ENCODE measurements at places on chromosomes 12 and 14.

DNA sequence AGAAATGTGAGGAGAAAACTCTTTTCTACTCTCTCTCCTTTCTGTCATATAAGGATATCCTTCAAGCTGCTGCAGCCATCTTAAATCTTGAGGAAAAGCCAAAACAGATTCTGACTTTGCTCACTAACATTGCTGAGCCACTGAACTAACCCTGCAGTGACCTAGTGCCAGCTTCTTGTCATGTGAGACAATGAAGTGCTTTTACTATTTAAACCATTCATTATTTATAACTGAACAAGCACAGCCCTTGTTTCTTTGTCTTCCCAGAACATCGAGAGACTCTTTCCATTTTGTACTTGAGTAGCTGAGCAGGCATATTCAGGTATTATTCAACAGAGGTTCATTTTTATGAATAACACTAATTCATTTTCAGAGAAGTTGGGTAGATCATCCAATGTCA is 455.0 kb upstream of the TMPO start:
- DNase-seq, result no peak

- DNase-seq, result no peak
Measured at GRCh38 chr12:6208130-6208529, 7.9 kb downstream of the CD9 start.

DNA sequence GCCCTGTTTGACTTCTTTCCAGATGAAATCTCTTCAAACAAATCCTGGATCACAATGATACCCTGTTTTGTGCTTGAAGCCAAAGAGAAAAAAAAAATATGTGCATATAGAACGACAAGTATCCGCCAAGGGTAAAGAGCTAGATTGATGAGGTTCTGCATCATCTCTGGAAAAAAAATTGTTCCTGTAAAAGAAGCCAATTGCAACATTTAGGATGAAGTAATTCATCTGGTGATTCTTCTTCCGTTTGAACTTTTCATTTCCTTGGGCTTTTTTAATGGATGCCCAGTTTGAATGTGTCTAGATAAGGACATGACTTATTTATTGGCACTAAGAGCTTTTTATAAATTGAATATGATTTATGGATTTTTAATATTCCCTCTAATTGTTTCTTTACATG is 38.1 kb upstream of the NPAS3 start:
- no peak for DNase-seq

DNA sequence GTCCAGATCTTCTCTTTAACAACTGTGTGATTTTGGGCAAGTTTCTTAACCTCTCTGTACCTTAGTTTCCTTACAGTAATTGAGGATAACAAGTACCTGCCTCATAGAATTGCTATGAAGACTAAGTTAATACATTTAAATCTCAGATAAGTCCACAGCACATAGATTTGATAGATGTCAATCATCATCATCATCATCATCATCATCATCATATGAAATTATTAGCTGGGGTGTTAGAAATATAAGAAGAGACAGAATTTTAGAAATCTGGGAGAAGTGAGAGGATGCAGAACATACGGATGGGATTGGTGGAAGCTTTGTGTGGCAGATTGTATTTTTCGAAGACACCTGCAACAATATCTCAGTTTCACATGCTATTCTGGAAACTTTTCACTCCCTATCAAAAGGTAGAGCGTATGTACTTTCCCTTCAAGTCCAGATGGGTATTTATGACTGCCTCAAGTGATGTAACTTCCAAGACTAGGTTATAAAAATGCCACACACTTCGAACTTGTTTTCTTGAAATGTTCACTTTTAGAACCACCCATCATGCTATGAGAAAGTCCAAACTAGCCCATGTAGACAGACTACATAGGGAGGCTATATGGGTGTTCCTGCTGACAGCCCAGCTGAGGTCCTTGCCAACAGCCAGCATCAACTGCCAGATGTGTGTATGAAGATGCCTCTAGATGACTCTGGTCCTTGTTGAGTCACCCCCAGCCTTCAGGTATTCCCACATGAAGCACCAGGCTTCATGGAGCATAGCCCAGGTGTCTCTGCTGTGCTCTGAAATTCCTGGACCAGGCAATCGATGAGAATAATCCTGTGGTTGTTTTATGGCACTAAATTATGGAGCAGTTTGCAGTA is 20.7 kb upstream of the SDR39U1 start:
- no peak for DNase-seq

- DNase-seq, result peak; percentile 23
Measured at GRCh38 chr12:56206452-56207166, 15.1 kb downstream of the RNF41 start.

GRCh38 chr12:48696626-48697025 is 14.6 kb upstream of the KANSL2 start:
- DNase-seq, result no peak

- peak; percentile 94 for DNase-seq
Measured at GRCh38 chr12:49622501-49623141, 740 bp upstream of the PRPF40B start.

DNA sequence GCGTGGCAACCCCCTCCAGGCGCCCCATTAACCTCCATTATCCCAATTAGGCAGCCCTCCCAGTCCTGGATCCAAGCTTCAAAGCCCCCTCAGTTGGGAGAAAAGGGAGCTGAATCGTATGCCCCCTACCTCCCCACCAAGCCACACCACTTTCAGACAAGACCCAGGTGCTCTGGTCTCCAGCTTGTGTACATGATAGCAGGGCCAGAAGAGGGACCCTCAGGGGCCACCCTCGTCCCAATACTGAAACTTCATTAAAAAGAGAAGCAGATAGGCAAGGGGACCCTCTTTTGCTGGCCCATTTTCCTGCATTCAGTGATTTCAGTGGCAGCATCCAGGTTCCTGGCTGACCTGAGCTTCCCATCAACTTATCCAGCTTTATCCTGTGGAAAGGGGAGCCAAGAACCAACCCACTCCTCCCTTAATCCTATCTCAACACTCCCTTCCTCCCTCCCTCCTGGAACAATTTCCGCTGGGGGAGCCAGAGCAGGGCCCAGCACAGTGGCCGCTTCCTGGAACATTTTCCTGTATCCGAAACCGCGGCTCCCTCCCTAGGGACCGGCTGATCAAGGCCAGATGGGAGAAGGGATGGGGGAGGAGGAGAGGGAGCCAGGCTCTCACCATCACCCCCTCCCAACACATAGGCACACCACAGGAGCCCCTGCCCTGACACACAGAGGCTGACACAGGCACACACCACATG is 9.5 kb upstream of the SP7 start:
- no peak for DNase-seq

- DNase-seq, result no peak
Measured at GRCh38 chr12:81257947-81258551, 180.2 kb downstream of the ACSS3 start.

- no peak for DNase-seq
Measured at GRCh38 chr14:92686411-92686899, 62.0 kb downstream of the LGMN start.
